ENCODE measurements at places on chromosomes 6 and 20. TPM values are rescaled to one million over a fixed set of nuclear protein-coding genes. Genes with fewer than 3 reads are reported as not detected.

- H3K27me3 ChIP-seq = no peaks in the 10 kb centered on the region
- no peak overlapping the region for H3K27ac ChIP-seq
- no peaks in the 10 kb centered on the region for H3K4me1 ChIP-seq
- H3K4me3 ChIP-seq = no peak overlapping the region
- no peaks in the 10 kb centered on the region for H3K36me3 ChIP-seq
- no peak for DNase-seq
Observed at GRCh38 chr6:14966096-14966905, 279.6 kb upstream of the JARID2 start.

GRCh38 chr20:38790200-38791053 lies 15.1 kb upstream of the PPP1R16B start:
- peak; percentile 29 for DNase-seq
- H3K4me1 ChIP-seq = no peaks in the 10 kb centered on the region
- H3K36me3 ChIP-seq = no peaks in the 10 kb centered on the region

The BPIFB1 gene
- 0.25 TPM for total RNA-seq

- H3K27me3 ChIP-seq = no peaks in the 10 kb centered on the region
- H3K4me3 ChIP-seq = no peak overlapping the region
- no peak overlapping the region for H3K27ac ChIP-seq
- peaks cover 19% of the 10 kb centered on the region for H3K4me1 ChIP-seq
- DNase-seq = no peak
Observed at GRCh38 chr6:130046671-130047070, 28.3 kb downstream of the L3MBTL3 start.

GRCh38 chr20:63896264-63897105 lies 1.6 kb downstream of the DNAJC5 start:
- DNase-seq = peak; percentile 71
- peaks cover 5% of the 10 kb centered on the region for H3K36me3 ChIP-seq
- H3K27ac ChIP-seq = peak overlapping the region; percentile 97

The GPX5 gene
- not detected for total RNA-seq

GRCh38 chr20:53677447-53678314 lies 84.0 kb upstream of the ZNF217 start:
- no peak overlapping the region for H3K27ac ChIP-seq
- no peaks in the 10 kb centered on the region for H3K27me3 ChIP-seq
- peaks cover 22% of the 10 kb centered on the region for H3K4me1 ChIP-seq
- no peak overlapping the region for H3K4me3 ChIP-seq
- peak; percentile 33 for DNase-seq

The SOBP gene
- 15.5 TPM for total RNA-seq

The LY6G6C gene
- not detected for total RNA-seq

DNA sequence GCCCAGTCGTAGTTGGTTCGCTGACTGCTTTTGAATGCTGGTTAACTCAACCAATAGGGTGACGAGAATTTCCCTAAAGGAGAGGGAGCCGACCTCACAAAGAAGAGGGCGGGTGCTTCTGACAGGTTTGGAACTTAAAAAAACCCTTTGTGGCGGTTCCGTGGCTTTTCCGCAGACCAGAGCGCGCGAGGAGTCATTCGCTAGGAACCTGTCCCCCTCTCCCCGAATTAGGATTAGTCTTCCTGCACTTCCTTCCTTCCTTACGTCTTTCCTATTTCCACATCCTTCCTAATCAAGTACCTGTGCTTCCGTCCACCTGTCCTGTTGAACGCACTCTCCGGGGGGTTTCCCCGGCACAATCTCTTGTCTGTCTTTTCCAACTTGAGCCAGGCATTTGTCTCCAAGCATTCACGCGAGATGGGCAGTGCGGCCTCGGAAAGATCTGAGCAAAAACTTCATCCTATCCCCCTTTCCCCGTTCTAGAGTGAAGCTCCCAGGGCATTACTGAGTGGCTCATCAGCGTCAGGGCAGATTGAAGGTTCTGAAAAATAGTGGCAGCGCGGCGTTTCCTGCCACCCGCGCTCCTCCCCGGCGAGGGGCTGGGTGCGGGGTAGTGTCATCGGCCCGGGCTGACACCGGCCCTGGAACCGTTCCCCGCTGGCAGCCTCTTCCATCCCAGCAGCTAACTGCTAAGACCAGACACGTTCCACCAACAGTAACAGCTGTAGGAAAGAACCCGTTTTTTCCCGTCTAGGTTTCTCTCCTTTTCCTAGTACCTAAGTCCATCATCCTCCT lies 1.5 kb upstream of the STXBP5 start:
- H3K36me3 ChIP-seq = no peaks in the 10 kb centered on the region
- peak overlapping the region; percentile 29 for H3K4me3 ChIP-seq
- H3K27ac ChIP-seq = peak overlapping the region; percentile 83
- peaks cover 25% of the 10 kb centered on the region for H3K4me1 ChIP-seq

DNA sequence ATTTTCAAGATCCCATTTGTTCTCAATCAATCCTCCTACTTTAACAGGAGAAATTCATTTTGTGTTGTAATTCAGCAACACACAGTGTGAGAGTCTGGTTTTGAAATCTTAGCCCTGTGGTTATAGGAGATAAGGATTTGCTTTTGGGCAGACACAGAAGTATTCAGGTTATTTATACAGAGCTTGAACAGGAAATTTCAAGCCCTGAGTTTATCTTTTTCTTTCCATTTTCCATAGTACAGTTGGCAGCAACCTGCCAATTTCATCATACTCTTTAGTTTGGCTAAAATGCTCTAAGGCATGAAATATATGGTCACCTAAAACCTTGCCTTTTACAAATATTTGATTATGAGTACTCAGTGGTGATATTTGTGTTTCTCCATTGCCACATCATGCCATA lies 41.4 kb downstream of the PKIB start:
- H3K4me3 ChIP-seq = no peak overlapping the region
- H3K27me3 ChIP-seq = no peaks in the 10 kb centered on the region
- no peak overlapping the region for H3K27ac ChIP-seq
- no peak for DNase-seq

- H3K36me3 ChIP-seq = no peaks in the 10 kb centered on the region
- no peaks in the 10 kb centered on the region for H3K4me1 ChIP-seq
- H3K27me3 ChIP-seq = no peaks in the 10 kb centered on the region
- no peak overlapping the region for H3K27ac ChIP-seq
Observed at GRCh38 chr20:33897313-33897912, 86.3 kb downstream of the CHMP4B start.

- H3K27ac ChIP-seq = no peak overlapping the region
- no peak for DNase-seq
- H3K4me1 ChIP-seq = no peaks in the 10 kb centered on the region
- H3K4me3 ChIP-seq = no peak overlapping the region
Observed at GRCh38 chr6:163309491-163310026, 105.0 kb upstream of the QKI start.

DNA sequence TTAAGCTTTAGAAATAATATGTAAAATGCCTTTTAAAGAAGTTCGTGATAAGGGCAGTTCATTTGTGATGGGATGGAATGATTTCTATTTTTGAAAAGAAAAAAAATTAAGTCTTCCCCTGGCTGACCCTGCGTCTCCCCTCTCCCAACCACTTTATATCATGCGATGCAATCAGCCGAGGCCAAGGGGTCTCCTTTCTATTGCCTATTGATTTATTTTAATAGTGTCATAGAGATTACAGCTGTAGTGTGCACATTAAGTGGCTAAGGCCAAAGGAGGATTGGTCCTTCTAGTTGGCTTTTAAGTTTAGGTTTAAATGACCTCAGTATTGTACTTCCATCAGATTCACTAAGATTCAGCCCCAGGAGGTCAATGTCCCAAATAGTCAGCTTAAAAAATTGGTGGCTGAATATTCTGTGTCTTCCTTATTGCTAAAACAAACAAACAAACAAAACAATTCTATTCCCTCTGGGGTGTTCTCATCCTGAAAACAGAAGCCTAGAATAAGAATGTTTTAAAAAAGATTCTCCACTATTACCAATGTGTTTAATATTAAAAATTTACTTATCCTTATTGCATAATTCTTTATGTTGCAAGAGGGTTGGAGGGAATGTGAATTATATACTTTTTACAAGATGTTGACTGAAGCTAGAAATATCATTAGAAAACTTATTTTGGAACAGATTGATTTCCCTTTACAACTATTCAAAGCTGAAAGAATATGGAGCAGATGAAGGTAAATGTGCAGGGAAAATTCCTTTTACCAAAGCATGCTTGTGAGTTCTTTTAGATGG lies 359.1 kb downstream of the SAMD5 start:
- no peak for DNase-seq
- H3K36me3 ChIP-seq = no peaks in the 10 kb centered on the region
- H3K4me1 ChIP-seq = no peaks in the 10 kb centered on the region
- H3K27ac ChIP-seq = no peak overlapping the region
- H3K27me3 ChIP-seq = no peaks in the 10 kb centered on the region

The FAM209B gene
- 0.43 TPM for total RNA-seq

- peaks cover 11% of the 10 kb centered on the region for H3K4me1 ChIP-seq
- no peaks in the 10 kb centered on the region for H3K27me3 ChIP-seq
Observed at GRCh38 chr6:32941214-32941768, 463 bp upstream of the HLA-DMB start.

GRCh38 chr20:44495802-44496481 lies 20.3 kb downstream of the TTPAL start:
- no peaks in the 10 kb centered on the region for H3K27me3 ChIP-seq
- H3K4me1 ChIP-seq = peaks cover 10% of the 10 kb centered on the region
- H3K27ac ChIP-seq = no peak overlapping the region
- peaks cover 77% of the 10 kb centered on the region for H3K36me3 ChIP-seq
- no peak overlapping the region for H3K4me3 ChIP-seq
- DNase-seq = no peak

GRCh38 chr6:14009431-14009830 lies 84.7 kb downstream of the RNF182 start:
- no peaks in the 10 kb centered on the region for H3K36me3 ChIP-seq
- no peak overlapping the region for H3K27ac ChIP-seq
- no peak overlapping the region for H3K4me3 ChIP-seq
- H3K4me1 ChIP-seq = no peaks in the 10 kb centered on the region
- no peak for DNase-seq

The KCNK15 gene
- total RNA-seq = 4.8 TPM
